ENCODE measurements at places on chromosomes 1 and 21. TPM values are rescaled to one million over a fixed set of nuclear protein-coding genes. Genes with fewer than 3 reads are reported as not detected.

The HSD3B1 gene
- total RNA-seq, result not detected

The PRKCZ gene
- 4.6 TPM for total RNA-seq

The PYHIN1 gene
- total RNA-seq, result 35.6 TPM

The SPATA45 gene
- total RNA-seq, result not detected

The S100A7A gene
- not detected for total RNA-seq

The LRRIQ3 gene
- total RNA-seq, result 0.21 TPM

The GRIK3 gene
- under 0.01 TPM for total RNA-seq

The CHI3L1 gene
- total RNA-seq, result 0.94 TPM

The SMPDL3B gene
- 0.10 TPM for total RNA-seq

The GSTM5 gene
- total RNA-seq, result not detected

The LDLRAD1 gene
- total RNA-seq, result not detected

The ICOSLG gene
- 15.4 TPM for total RNA-seq

The LCE2B gene
- total RNA-seq, result not detected

The SGIP1 gene
- total RNA-seq, result 0.10 TPM

The ALDH9A1 gene
- 28.7 TPM for total RNA-seq

The C1QA gene
- total RNA-seq, result 6.1 TPM

The IVL gene
- total RNA-seq, result not detected

The KCNQ4 gene
- total RNA-seq, result under 0.01 TPM

The OR2M3 gene
- total RNA-seq, result not detected

Data from mononuclear cell (primary cell).